ENCODE measurements at places on chromosomes 7 and 10.
A peak's percentile ranks its signal among the peaks of the same experiment; 100 is the strongest.

- DNase-seq, result no peak
Observed at GRCh38 chr7:23973264-23973663, 263.2 kb downstream of the STK31 start.

DNA sequence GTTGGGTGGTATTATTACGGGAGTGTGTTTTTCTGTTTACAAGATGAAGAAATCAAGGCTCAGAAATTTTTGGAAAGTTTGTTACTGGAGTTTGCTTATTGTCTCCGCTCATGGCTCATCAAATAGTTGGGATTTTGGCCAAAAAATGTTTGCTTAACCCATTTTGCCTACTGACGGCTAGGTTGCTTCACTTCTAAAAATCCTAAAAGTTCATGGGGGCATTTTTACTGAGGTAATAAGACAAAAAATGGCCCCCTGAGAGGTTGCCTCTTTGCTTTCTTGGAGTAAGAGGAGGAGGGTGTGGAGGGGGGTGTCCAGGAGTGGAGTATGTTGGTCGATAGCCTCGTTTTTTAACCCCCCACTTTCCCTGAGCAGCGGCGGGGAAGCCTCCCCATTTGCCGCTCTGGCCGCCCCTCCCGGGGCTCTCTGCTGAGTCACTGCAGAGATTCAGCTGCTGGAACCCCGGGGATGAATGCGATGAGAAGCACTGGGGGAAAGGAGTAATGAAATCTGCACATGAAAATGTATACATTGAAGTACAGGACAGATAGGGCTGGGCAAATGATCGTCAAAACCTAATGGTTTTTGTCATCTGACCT, 1.5 kb downstream of the MEST start:
- no peak for DNase-seq

DNA sequence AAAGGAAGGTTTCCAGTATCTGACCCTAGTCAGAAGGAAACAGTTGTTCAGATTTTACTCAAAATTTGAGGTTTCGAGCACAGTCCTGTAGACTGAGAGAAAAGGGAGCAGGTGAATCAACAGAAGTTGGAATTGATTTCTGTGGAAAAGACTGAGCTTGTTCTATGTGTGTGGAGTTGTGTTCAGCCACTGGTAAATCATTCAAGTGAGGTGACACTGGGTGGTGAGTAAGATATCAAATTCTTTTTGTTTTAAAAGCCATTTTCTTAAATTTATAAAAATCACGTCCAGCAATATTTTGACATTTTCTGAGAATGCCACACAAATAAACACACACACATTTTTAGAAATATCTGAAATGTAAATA, 165.1 kb downstream of the HGF start:
- no peak for DNase-seq

GRCh38 chr7:94417306-94417705, 22.6 kb downstream of the COL1A2 start:
- DNase-seq, result no peak

GRCh38 chr10:43125881-43126731, 12.1 kb upstream of the CSGALNACT2 start:
- DNase-seq, result no peak

DNA sequence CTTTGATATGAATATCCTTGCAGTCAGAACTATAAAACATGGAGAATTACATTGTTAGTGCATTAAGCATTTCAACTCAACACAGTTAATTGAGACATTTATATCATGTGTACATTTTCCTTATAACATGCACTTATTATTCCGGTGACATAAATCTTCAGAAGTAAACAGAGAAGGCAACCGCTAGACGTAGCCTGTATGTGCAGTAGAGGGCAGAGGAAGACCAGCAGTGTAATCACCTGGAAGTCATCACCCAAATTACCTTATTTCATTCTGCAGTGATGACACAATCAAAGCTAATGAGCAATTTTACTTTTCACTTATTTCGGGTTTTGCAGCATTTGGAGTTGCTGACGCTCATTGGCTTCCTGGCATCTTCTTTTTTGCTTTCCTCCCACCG, 394.6 kb downstream of the SDK1 start:
- DNase-seq, result no peak

GRCh38 chr7:55124989-55125875, 106.4 kb downstream of the EGFR start:
- DNase-seq, result no peak

GRCh38 chr10:113957013-113957412, 86.7 kb upstream of the ADRB1 start:
- DNase-seq, result peak; percentile 37

GRCh38 chr7:78924581-78924980, 528.9 kb downstream of the MAGI2 start:
- DNase-seq, result peak; percentile 4
